Stimulated activated naive CD8-positive, alpha-beta T cell treated with anti-CD3 and anti-CD28 coated beads, Interleukin-15, amount 100 ng/mL, for 72 hours (primary cell): ENCODE measurements at places on chromosomes 2 and 18.
A peak's percentile ranks its signal among the peaks of the same experiment; 100 is the strongest.

DNA sequence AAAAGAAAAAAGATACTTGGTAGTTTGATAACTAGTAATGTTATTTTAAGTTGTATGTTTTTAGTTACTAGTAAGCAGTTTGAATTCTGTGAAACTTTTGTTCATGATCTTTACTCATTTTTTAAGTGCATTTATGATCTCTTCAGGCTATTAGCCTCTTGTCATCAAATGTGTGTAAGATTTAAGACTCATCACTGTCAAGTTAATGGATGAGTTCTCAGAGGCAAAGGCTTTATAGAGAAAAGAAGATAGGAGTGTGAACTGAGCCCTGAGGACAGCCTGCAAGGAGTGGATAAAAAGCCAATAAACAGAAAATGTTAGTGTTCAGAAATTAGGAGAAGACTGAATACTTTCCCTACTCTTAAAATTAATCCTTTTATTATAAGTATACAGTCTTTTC, 13.5 kb downstream of the NDUFV2 start:
- no peak for DNase-seq

DNA sequence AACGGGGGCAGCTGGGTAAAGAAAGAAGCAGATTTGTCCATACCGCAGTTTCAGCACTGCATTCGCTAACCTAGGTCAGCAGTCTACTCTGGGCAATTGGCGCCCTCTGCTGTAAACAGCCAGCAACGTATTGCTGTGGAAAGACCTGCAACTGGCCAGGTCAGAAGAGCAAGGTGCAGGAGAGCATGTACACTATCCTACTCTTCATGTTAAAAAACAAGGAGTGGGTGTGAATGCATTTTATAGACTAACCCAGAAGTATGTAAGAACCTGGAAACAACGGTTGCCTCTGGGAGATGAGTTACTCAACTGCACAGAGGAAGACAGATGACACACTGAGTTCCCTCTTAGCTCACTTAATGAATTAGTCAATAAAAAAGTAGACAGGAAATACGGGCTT, 6.2 kb downstream of the MRPS5 start:
- peak; percentile 65 for DNase-seq

GRCh38 chr2:186523791-186524190, 37.7 kb downstream of the ZC3H15 start:
- no peak for DNase-seq

GRCh38 chr2:216606551-216607276, 26.5 kb upstream of the IGFBP2 start:
- DNase-seq = peak; percentile 57

- no peak for DNase-seq
Measured at GRCh38 chr2:157726946-157727345, 98.3 kb upstream of the ACVR1C start.

DNA sequence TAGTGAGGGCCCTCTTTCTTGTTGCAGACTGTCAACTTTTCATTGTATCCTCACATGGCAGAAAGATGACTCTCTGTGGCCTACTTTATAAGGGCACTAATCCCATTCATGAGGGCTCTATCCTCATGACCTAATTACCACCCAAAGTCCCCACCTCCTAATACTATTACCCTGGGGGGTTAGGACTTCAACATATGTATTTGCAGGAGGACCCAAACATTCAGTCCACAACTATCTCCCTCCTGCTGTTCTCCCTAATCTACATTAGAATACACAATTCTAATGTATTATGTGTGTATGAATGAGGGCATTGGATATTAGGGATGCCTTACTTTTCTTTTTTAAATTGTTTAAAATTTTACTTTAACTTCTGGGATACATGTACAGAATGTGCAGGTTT, 246.0 kb upstream of the TANK start:
- no peak for DNase-seq

- peak; percentile 72 for DNase-seq
Measured at GRCh38 chr2:73268830-73269685, 15.2 kb downstream of the FBXO41 start.

- no peak for DNase-seq
Measured at GRCh38 chr2:10168221-10168620, 45.7 kb downstream of the RRM2 start.

GRCh38 chr2:59339121-59339836, 1098.2 kb upstream of the FANCL start:
- DNase-seq = no peak

- no peak for DNase-seq
Measured at GRCh38 chr2:134402410-134402809, 148.5 kb downstream of the MGAT5 start.

DNA sequence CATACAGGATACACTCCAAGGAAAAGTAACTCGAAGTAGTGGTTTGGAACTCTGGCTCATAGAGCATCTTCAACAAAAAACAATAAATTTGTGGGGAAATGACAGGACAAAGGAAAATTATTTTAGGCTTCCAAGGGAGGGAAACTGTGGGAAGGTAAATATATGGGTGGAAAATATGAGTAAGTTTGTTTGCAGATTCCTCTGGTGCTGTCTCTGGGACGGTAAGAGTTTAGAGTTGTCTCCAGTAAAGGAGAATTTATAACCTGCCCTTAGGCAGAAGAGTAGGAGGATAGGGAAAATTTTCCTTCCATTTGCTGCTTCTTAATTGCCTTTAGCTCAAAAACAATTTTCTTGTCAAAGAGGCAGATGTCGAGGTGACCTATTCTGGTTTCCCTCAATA, 19.3 kb downstream of the HNMT start:
- no peak for DNase-seq

- DNase-seq = no peak
Measured at GRCh38 chr18:55477860-55478581, 110.0 kb downstream of the TCF4 start.

DNA sequence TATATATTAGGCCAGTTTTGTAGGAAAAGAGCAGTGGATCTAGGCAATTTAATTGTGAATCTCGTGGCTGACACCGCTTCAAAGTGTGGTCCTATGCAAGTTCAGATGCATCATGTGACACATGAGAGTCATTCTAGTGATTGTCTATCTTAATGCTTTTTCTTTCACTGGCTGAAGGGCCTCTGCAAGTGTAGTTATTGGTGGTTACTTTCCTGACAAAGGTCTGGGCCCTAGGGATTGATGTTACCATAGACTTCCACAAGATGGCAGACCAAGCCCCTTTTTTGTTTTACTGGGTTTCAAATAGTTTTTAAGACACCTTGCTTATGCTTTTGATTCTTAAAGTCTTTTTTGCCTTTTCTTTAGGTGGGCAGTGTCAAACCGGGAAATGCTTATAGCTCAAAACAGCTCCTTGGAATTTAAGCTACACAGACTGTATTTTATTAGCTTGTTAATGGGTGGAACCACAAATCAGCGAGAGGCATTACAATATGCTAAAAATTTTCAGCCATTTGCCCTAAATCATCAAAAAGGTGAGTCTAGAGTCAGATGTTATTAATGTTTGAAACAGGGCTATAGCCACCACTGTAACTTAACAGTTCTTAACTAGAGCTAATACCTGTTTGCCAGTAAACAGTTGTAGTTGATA, 25.9 kb downstream of the CD8A start:
- DNase-seq = peak; percentile 62

DNA sequence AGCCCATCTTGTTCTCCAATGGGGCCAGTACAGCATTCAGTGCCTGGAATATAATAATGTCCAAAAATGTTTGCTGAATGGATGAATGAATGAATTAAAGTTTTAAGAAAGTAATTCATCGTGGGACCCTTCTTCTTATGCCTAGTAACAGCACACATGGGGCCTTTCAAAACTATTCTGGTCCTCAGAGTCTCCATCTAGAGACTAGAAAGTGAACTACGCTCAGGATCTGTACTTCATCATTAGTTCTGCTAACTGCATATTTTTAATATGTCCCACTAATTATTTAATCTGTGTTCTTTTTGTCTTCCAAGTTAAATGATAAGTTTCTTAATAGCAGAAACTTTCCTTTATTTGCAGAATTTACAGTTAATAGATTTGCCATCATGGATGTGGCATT, 172.5 kb downstream of the SMAD2 start:
- no peak for DNase-seq

GRCh38 chr2:216536734-216537210, 38.1 kb downstream of the RPL37A start:
- DNase-seq = no peak

- no peak for DNase-seq
Measured at GRCh38 chr18:74242438-74243096, 49.2 kb downstream of the CYB5A start.
